ENCODE measurements at places on chromosomes 4 and X. TPM values are rescaled to one million over a fixed set of nuclear protein-coding genes. Genes with fewer than 3 reads are reported as not detected.

MAGEA1 gene
- total RNA-seq = not detected

GRCh38 chr4:44100456-44100855, 348.2 kb downstream of the KCTD8 start:
- ATAC-seq = no peak

DNA sequence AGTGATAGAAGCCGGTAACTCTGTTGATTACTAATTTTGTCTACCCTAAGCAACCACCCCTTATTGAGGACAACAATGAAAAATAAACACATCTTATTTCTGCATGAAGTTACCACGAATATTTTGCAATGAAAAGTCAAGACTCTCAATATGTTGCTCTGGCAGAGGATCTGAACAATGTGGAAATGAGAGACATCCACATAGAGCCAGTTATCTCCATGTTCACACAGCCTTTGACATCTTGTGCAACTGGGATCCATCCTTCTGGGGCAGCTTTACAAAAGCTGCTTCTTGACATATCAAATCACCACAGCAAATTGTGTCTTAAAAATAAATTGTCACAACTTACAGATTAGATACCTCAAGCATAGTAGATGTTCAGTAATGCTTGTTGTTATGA, 10.2 kb downstream of the EDNRA start:
- ATAC-seq = no peak

- ATAC-seq = no peak
Measured at GRCh38 chr4:84995386-84995785, 28.9 kb upstream of the WDFY3 start.

GRCh38 chr4:1466034-1466862, 60.0 kb upstream of the NKX1-1 start:
- no peak for ATAC-seq

GRCh38 chr4:20044966-20045365, 206.7 kb upstream of the SLIT2 start:
- ATAC-seq = no peak

DNA sequence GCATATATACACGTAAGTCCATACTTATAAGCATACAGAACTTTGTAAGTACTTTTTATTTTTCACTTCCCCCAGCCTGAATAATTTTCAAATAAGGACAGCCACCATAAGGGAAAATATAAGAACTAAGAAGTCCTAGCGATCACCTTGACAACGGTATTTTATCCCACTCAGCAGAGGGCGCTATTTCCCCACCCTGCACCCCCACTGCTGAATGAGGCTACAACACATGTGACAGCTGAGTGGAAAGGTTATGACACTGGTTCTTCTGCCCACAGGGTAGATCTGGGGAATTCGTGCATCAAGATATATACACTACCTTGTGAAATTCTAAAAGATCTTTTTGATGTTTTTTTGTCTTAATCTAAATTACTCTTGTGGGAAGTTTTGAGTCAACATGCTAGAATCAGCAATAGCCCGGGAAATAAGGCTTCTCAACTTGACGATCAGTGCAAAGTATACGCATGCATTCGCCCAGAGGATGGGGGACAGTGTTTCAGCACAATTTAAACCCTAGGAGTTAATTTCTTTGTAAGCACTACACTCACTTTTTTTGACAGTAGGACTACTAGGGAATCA, 151.5 kb downstream of the CORIN start:
- ATAC-seq = peak; percentile 56

SPATA18 gene
- total RNA-seq = 11.9 TPM

TLR8 gene
- total RNA-seq = 0.32 TPM

IGFBP7 gene
- total RNA-seq = 40.9 TPM

DNA sequence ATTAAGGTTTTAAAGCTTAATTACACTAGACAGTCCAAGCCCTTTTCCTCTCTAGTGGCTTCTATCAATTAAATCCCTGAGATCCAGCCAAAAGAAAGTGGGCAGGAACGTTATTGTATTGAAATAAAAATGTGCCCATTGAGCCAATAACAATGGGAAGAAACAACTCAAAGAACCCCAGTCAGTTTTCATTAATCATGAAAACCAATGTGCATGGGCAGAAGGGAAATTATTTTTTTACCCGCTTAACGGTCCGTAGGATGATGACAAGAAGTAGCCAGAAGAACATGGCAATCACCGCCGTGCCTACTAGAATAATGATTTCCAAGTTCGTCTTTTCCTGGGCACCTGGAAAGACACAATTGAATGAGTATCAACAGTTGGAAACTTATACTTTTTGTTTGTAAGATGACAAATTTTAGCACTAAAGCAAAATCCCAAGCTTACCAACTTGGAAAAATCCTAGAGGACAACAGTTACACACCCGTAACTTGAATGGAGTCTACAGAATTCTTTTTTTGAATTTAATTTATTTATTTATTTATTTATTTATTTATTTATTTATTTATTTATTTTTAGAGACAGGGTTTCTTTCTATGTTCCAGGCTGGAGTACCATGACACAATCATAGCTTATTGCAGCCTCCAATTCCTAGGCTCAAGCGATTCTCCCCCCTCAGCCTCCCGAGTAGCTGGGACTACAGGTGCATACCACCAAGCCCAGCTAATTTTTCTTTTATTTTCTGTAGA, 26.8 kb downstream of the KDR start:
- ATAC-seq = no peak

PF4V1 gene
- not detected for total RNA-seq

- ATAC-seq = no peak
Measured at GRCh38 chr4:26874110-26874509, 13.5 kb downstream of the STIM2 start.

DNA sequence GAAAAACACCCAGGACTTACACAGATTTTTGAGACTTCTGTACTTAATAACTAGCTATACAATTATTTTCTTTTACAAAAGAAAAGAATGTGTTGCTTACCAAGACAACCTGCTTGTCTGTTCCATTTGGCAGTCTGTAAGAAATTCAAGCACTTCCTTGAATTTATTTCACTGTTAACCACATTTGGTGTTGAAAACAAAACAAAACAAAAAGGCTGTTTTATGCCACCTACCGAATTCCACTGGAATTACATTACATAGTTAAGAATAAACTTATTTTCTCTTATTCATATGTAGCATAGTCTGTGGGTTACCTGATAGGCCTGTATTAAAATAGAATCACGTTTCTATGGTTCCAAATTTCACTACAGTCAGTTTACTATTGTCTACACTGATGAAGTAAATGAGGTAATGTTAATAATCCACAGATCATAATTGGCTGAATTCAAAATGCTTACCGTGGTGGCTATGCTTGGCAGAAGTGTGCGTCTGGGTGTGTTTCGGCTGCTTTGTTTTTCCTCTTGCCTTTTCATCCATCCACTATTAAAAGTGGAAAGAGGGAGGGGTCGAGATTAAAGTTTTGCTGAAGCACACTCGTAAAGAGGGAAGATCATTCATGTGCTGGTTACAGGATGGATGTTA, at the start of gene TLR1:
Gene TLR1 (minus strand): TSS at position 138 of the 642 bp plus-strand sequence. CDS start 5,960 bp downstream, outside the sequence.
- peak; percentile 75 for ATAC-seq

PNMA5 gene
- total RNA-seq = not detected

GRCh38 chrX:3141031-3141430, 99.8 kb downstream of the ARSF start:
- ATAC-seq = no peak

GRCh38 chr4:67103001-67103747, 442.1 kb downstream of the CENPC start:
- ATAC-seq = no peak

CENPVL1 gene
- not detected for total RNA-seq

GRCh38 chr4:182671231-182671630, 246.0 kb downstream of the DCTD start:
- no peak for ATAC-seq

DNA sequence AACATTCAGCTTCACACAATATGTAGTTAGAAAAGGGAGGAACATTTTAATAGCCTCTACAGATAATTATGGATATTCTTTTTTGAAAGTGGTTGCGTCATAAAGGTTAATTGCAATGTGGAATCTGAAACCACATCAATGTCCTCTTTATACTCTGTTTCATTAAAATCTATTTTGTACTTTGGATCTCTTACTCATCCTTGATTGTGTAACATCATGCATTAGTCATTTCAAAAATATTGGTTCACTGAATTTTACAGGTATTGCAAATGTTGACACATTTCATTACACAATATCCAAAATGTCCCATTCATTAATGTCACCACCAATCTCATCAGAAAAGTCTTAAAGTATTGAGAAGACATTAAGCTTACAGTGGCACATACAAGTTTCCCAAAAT, 62.7 kb upstream of the USP9X start:
- ATAC-seq = peak; percentile 69

DNA sequence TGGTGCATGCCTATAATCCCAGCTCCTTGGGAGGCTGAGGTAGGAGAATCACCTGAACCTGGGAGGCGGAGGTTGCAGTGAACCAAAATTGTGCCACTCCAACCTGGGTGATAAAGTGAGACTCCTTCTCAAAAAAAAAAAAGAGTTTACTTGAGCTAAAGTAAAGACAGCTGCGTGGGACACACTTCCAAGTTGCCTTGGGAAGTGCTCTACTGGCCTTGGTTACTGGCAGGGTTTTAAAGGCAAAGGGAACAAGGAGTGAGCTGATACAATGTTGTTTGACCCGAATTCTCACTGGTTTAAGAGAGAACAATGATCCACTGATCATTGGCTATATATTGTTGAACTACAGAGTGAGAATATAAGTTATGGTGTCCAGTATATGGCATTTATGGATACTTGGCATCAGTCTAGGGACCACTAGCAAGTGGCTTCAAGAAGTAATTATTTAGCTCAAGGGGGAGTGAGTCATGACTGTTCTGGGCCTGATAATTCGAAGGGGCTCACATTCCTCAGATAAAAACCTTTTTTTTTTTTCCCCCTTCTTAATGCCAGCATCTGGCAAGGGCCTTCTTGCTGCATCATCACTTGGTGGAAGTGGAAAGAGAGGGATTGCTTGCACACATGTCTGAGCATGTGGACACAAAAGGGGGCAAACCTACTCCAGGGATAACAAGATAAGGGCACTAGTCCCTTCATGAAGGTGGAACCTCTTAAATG, 32.3 kb downstream of the GRK4 start:
- no peak for ATAC-seq

GRCh38 chrX:2540426-2540947, 39.7 kb upstream of the DHRSX start:
- ATAC-seq = no peak

- ATAC-seq = no peak
Measured at GRCh38 chrX:2427147-2427546, 73.6 kb downstream of the DHRSX start.

DNA sequence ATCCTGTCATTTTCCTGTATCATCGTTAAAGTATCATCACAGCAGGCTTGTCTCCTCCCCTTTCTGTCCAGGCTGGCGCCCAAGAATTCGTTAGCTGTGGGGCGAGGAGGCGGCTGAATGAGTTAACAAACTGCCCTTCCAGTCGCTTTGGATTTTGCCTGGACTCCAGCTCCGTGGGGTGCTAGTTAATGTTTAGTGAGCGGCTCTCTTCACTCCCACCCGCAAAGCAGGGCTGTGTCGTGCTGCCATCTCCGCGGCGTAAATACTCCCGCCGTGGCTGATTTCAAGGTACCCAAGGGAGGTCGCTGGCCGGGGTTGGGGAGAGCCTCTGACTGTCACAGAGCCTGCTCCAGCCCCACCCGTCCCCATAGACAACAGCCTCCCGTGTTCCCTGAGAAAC, 44.9 kb upstream of the SPRY1 start:
- no peak for ATAC-seq

DNA sequence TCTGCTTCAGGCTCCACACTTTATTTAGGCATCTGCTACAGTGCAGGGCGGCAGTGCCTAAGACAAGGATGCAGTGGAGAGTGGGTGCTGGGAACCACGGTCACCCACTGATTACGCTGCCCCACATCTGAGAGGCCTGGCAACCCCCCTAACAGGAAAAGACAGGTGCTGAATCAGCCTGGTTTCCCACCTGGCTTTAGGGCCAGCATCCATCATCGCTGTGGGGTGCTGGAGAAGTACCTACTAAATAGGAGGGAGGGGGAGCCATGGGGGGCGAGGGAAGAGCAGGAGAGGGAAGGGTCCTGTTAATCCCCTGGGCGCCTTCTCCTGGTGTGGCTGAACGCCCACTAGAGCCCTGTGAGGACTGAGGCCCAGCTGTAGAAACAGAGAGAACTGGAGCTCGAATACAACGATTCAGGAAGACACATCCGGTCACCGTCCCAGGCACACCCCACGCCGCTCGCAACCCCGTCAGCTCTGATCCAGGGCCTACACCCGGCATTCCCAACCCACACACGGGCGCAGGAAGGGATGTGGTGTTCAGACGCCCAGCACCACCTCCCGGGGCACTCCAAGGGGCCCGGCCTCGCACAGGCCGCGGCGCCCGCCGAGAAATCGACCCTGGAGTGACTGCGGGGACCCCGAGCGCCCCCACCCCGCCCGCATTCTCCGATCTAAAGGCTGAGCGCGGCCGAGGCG, 554 bp downstream of the DCTD start:
- ATAC-seq = peak; percentile 69

SSX1 gene
- total RNA-seq = not detected

F8A2 gene
- not detected for total RNA-seq

RTL3 gene
- not detected for total RNA-seq

GRCh38 chr4:70833675-70834074, 6.0 kb downstream of the GRSF1 start:
- no peak for ATAC-seq

DNA sequence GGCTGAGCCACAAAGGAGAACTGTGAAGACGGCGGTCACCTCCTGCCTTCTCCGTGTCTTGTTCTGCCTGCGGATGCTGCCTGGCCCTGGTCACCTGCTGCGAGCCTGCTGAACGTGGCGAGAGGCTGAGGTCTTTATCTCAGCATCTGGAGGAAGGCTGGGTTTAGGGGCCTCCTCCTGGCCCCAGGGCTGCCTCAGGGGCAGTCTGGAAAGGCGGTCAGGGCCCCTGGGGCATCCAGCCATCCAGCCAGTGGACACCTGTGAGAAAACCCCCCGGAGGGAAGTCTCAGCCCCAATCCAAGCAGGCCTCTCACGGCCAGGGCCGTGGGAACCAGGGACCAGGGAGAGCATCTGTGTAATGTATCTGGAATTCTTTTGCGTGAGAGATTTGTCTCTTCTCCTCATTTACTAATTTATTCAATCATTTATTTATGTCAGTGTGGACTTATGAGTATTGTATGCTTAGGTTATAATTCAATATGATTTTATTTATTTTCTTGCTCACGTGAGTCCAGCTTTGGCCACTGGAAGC, 11.3 kb downstream of the PDE6B start:
- ATAC-seq = no peak

- peak; percentile 92 for ATAC-seq
Measured at GRCh38 chr4:86972997-86973396, 38.2 kb downstream of the AFF1 start.

GRCh38 chr4:162497564-162498167, 333.9 kb upstream of the FSTL5 start:
- peak; percentile 64 for ATAC-seq

- no peak for ATAC-seq
Measured at GRCh38 chrX:19177721-19178120, 55.5 kb upstream of the ADGRG2 start.

PAGE1 gene
- not detected for total RNA-seq

- no peak for ATAC-seq
Measured at GRCh38 chrX:13876652-13877051, 59.8 kb upstream of the GPM6B start.

GRCh38 chr4:159146488-159146887, 43.6 kb downstream of the RAPGEF2 start:
- ATAC-seq = no peak
